Activated naive CD8-positive, alpha-beta T cell treated with anti-CD3 and anti-CD28 coated beads, Interleukin-2, amount 10 ng/mL, durations not matched to agents 7 days and 5 days (primary cell): ENCODE measurements at places on chromosomes 3 and 15. TPM values are rescaled to one million over a fixed set of nuclear protein-coding genes. Genes with fewer than 3 reads are reported as not detected.

GRCh38 chr3:140579260-140579659, 98.6 kb upstream of the TRIM42 start:
- DNase-seq, result no peak

DNA sequence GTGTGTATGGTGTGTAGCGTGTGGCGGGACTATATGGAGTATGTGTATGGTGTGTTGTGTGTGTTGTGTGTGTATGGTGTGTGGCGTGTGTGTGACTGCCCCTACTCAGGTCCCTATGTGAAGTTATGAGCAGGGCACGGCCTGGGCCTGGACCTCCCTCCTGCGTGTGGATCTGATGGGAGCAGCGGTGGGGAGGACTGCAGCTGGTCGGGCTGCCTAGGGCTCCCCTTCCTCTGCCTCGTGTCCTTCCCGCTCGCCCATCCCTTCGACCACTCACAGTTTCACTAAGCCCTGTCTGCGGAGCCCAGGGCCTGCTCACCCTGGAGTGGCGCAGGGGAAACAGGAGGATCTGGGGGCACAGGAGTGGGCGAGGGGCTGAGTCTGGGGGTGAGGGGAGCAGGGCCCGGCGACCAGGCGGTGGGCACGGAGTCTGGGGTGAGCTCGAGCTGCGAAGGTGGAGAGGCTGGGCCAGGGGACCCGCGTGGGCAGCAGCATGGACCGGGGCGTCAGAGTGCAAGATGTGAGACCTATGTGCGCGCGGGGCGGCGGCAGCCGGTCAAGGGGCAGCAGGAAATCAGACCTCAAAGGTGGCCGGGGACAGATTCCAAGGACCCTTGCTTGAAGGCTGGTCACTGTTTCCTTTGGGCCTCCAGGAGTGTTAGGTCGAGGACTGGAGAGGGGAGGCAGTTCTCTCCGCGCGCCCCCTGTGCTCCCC, 26.6 kb downstream of the GABRA5 start:
- DNase-seq, result no peak

DNA sequence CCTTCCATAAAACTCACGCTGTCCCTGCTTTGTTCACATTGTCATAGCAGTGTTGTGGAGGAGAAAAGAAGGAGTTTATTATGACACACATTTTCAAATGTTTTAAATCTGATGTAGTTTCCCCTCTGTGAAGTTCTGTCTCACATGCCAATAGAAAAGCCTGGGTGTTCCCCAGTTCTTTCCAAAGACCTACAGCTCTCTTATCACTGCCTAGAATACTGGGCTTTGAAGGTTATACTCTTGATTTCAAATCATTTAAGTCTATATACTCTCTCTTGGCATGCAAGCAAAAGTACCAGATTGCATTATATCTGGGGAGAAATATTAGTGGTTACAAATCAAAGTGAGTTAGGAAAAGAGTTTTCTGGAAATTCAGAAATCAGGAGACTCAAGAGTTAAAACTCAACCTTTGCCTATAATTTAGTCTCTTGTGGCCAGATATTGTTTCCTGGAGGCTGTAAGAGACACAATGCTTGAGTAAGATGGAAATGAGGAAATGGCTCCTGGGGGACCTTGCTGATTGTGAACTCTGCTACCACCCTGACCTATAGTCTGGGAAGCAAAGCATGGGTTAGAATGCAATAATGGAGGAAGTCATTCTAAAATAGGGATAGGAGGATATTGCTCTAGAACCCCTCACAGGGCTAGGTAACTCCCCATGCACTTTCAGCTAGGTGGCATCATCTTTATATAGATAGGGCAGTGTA, 182.8 kb downstream of the KCNAB1 start:
- DNase-seq, result no peak

- DNase-seq, result no peak
Measured at GRCh38 chr3:169539856-169540255, 123.7 kb downstream of the MECOM start.

DNA sequence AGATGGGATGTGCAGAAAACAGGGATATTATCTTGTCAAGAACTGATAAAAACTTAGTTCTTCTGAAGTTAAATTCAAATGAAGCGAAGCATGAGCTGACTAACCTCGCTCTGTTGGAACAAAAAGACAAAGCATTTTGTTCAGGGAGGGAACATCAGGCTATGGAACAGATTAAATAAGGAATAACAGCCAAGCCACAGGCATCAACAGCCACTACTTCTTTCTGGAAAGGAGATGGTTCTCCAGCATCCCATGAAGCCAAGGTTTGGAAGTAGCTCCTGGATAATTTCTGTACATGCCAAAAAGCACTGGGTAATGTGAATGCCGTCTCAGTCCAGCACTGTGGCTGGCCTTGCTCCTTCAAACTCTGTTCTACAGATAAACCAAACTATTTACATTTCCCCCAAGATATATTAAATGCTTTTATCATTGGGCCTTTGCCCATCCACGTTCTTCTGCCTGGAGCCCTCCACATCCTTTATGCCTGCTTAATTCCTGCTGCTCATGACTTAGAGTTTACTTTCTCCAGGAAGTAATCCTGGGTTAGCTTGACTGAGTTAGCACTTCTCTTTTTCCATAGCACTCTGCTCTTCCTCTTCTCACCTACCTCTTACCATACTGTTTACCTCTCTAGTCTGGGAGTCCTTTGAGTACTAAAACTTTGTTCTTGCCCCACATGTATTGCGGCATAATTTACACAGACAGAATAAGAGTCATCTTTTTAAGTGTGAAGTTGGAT, 232.0 kb downstream of the CLSTN2 start:
- DNase-seq, result no peak

DNA sequence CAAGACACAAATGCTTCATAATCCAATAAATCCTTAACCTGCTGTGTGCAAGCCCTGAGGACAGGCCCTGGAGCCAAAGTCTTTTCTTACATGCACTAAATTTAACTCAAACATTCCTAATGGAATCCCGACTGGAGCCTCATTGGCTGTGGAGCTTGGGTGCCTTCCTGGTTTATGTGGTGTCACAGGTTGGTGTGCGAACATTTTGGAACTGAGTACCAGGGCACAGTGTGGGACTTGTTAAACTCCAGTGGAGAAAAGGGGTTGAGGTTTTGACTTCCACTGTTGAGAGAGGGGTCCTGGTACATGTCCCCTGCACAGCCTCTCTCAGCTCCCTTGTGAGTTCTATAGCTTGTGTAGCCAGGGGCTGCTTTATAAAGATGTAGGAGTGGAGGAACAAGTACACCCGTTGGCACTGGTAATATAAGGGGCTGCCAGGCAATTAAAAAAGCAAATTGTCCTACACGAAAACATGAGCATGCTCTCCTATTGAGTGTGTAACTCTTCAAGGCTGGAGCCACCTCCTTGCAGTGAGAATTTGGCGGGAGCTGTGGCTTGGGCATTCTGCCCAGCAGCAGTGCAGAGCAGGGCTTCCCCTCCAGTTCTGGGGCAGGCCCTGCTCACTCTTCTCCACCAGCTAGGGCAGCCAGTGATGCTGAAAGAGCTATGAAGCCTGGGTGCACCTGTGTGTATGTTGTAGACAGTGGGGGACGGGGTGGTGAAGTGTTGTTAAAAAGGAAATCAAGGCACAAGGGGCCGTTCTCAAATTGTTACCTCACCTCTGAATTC, 218.1 kb downstream of the CLSTN2 start:
- no peak for DNase-seq

- DNase-seq, result no peak
Measured at GRCh38 chr15:48978638-48979037, 14.9 kb upstream of the SHC4 start.

Gene CPLX3
- total RNA-seq, result 0.17 TPM
